ENCODE measurements at places on chromosomes 1 and 21. TPM values are rescaled to one million over a fixed set of nuclear protein-coding genes. Genes with fewer than 3 reads are reported as not detected.

The ATP8B2 gene
- total RNA-seq = 36.9 TPM

The VCAM1 gene
- total RNA-seq = 11.0 TPM

The PAPPA2 gene
- total RNA-seq = 1.2 TPM

The FAM72D gene
- 1.4 TPM for total RNA-seq

The CELF3 gene
- total RNA-seq = not detected

The DDAH1 gene
- total RNA-seq = 97.5 TPM
